Kidney tubule cell (primary cell): ENCODE measurements at places on chromosomes 5 and 9.
A peak's percentile ranks its signal among the peaks of the same experiment; 100 is the strongest.

DNA sequence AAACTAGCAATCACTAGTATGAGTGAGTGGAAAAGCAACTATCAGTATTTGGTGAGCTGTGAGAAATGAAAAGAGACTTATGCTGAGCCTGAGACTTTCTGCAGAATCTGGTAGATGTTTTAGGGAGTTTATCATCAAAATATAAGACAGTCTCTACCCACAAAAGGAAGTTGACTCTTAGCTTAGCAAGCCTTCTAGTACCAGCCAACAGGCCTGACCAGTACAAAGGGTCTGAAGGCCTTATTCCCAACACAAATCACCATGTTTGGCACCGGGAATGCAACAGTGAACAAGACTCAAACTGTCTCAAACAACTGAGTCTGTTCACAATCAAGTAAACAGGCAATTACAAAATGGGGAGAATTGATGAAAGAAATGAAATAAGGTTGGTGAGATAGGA, 244.4 kb downstream of the CWC27 start:
- no peak for DNase-seq

DNA sequence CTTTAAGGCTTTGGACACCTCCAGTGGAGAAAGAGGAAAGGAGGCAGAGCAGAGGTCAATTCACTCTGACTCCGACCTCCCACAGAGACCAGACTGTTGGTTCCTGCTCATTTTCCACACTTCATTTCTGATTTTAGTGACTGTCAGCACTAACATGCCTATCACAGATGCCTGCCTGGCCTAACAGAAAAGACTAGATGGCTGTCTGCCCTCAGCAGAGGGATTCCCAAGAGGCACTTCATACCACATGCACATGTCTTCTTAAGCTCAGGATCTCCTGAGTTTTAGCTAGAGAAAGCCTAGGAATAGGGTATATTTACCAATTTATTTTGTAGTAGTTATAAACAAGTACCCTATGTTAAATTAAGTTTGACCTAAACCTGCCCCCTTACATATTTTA, 336.0 kb downstream of the ENC1 start:
- no peak for DNase-seq

DNA sequence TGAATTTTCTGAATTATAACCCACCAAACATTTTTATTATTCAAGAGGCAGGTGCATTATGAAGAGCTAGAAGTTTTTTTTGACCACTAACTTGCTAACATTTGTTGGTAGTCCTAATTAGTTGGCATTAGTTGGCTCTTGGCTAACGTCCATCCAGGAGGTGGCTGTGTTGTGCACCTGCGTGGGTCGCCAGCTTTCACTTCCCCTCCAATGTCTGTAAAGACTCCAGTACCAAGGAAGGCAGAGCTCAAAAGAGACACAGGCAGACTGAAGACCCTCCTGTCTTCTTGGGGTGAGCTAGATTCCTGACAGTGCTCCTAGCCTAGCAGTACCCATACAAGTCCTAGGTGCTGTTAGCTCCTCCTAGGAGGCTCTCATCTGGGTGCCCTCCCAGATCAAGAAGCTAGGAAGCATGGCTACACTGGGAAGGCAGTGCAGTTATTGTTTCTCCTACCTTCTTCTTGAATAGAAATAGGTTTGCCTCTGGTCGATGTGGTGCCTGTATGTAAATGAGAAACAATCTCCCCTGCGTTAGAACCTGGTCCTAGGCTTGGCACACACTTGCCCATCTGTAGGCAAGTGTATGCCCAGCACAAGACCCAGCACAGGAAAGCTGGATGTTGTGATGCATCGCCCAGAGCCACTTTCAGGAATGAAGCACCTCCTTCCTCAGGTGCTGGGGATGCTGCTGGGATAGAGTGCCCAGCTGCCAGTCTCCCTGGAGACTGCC, 190.9 kb downstream of the ICE1 start:
- no peak for DNase-seq

- peak; percentile 76 for DNase-seq
These were observed 79.9 kb downstream of the AOPEP start for GRCh38 chr9:94806307-94806893.

DNA sequence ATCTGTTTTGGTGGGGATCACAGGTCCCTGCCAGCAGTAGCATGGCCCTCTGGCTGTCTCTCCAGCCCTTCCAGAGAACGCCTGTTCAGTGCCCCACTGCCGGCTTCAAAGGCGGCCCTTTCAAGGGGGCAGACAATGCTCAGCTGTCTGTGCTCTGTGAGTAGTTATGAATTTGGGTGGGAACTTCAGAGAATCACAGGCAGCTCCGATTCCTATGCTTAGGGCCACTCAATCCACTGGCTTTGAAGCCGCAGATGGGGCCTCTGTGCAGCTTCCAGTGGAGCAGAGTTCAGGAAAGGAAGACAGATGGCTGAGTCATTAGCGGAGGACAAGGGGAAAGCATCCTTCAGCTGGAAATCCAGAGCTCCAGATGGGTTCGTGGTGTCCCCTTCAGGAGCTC, 42.4 kb downstream of the NKX2-5 start:
- no peak for DNase-seq

DNA sequence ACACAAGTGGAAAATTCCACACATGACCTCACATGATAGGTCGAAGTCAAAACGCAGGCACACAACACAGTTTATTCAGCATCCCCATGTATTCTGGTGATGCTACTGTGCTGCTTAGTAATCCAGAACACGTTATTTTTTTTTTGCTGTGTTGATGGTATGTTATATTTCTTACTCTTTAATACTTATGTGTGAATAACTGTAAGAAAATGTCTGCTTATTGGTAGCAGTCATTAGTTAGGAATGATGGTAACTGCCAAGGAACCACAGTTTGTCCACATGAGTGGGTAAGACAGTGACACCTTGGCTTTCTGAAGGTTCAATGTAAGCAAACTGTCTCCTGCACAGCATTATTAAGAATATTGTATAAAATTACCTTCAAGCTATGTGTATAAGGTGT, 107.7 kb upstream of the DAPK1 start:
- peak; percentile 92 for DNase-seq

DNA sequence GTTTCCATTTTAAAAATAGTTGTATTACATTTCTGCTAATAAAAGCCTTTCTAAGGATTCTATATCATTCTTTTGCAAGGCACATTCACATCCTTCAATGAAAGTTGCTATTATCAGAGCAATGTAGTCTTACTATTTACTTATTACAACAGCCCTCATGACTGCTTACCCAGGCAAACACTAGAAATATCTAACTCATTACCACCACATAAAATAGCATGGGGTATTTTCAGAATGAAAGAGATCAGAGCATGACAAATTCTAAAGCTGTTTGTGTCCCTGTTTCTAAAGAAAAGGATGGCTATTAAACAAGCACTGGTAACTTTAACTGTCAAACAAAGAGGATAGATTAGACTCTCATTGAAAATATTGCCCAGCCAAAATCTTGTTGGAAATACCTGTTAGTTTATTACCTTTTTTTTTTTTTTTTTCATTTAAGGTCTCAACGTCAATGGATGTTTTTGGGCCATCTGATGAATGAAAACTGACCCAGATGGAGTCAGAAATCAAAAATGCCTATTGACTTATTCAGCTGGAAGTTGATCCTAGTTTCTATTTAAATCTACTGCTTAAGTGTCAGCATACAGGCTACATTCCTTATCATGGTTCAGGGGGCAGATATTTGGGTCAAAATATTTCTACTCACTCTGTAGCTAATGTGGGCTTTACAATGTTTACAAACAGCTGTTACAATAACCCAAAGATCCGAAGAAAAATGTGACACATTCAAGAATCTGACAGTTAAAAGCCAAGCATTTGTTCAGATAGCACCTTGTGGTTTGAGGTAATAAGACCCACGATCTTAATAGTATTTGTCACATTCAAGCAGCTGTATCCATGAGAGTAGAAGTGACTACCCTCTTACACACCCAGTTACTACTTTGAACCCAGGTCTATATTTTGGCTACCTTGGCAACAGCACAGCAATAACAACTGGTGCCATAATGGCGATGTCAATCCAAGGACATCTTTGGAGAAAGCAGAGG, 554.8 kb upstream of the MEF2C start:
- peak; percentile 85 for DNase-seq

DNA sequence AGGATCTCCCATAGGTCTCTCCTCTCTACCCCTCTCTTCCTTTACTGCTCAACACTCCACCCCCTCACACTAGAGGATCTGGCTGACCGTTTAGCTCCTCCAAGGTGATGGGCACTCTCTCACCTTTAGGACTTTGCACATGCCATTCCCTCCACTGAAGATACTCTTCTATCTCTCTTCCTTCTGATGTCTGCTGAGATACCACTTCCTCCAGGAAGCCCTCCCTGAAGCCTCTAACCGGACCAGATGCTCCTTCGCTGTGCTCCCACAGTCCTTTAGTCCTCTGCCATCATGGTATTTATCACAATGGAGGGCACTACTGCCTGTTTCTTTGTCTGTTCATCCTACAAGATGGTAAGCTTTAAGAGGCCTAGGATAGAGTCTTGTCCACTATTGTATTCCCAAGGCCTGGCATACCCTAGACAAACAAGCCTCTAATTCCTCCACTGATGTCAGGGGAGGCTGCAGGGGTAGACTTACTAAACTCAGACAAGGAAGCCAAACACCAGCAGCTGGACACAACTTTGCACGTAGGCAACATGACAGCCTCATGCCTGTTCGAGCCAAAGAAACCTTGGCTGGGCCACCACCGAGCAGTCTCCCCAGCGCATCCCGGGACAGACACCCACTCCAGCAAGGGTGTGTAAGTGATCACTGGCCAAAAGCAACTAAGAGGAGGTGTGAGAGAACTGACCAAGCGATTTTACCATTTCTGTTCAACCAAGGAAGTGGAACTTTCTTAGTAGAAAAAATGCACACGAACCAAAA, 20.2 kb downstream of the ORM2 start:
- DNase-seq, result no peak

DNA sequence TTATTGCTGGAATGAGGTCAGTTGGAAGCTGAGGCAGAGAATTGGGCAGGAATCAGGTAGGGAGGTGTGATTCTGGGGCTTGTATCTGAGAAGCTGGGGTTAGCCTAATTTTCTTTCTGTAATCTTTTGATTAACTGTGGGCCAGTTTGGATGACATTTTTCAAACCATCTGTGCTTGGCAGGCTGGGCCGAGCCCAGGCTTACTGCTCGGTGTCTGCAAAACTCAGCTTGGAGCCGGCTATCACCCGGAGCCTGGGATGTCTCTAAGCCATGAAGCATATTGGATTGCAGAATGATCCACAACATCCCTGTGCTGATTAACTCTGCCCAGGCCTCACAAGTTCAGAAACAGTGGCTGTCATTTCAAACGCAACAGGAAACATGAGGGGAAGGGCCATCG, 26.5 kb downstream of the KCNMB1 start:
- DNase-seq, result no peak

DNA sequence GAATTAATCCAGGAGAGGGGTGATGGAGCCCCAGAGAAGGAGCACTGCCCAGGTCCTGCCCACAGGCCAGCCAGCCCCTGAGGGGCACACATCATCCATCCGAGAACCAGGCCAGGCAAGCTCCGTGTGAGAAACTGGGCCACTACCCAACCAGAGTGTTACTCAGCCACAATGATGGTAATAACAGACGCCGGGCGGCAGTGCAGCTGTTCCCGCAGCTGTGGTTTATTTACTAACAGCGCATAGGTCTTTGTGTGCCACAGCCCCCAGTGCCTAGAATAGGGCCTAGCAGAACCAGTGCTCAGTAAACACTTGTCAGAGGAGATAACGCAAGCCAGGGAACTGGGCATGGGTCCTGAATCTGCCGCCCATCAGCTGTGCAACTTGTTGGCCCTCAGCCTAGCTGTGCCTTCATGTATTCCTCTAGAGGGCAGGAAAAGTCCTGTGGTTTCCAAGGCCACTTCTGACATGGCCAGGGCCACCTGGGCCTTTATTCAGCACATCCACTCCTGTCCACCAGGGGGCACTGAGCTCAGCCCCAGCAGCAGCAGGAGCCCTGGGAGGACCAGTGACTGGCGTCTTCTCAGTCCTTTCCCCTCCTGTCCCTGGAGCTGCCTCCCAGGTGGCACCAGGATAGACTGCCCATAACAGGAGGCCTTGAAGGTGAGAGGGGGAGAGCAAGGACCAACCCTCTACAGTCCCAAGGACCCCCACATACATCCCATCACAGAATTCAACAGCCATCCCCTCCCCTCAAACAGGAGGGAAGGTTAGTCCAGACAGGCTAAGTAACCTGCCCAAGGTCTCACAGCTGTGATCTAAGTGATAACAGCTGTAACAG, 2.1 kb downstream of the MXD3 start:
- peak; percentile 88 for DNase-seq

DNA sequence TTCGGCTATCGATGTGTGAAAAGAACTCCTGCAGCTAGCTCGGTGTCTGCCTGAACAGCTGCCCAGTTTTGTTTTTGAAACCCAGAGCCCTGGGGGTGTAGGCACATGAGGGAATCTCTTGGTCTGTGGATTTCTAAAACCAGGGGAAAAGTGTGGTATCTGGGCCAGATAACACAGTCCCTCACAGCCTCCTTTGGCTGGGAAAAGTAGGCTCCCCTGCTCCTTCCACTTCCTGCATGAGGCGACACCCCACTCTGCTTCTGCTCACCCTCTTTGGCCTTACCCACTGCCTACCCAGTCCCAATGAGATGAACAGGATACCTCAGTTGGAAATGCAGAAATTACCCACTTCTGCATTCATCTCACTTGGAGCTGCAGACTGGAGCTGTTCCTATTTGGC, 9.5 kb upstream of the CDO1 start:
- no peak for DNase-seq

GRCh38 chr5:82163452-82164175, 114.5 kb downstream of the RPS23 start:
- DNase-seq, result peak; percentile 79

DNA sequence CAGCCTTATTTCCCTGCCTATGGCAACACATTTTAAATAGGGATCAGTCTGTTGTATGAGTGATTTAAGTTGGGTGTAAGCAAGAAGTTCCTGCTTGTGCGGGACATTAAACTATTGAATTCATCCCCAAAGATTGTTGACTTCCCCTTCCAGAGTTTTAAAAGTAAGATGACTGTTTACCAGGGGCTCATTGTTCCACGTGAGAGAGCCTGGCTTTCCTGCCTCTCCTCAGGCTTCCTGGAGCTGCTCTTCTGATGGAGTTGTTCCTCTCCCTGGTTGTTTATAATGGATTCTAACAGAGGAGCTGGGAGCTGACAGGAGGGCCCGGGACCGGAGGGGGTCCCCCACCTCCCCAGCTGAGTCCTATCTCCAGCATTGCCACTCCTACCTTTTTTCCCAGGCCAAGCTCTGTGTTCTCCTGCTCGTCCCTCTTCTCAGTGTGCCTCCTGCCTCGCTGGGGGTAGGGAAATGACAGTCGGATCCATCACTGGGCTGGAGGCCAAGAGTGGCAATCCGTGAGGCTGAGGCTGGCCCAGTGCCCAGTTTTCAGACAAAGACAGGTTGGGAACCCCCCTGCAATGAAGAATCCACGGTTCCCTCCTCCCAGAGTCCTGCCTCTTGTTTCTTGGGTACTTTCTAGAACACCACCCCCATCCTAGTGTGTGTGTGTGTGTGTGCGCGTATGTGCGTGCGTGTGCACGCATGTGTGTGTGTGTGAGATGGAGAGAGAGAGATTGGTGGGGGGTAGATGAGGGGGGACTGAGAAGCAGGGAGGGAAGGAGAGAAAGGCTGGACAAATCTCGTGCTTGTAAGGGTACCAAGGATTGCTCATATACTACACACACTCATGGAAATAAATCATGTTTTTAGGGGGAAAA, 123.7 kb upstream of the NFIB start:
- DNase-seq, result peak; percentile 80

- no peak for DNase-seq
These were observed 282.2 kb downstream of the TAF11L14 start for GRCh38 chr5:17916446-17916845.
